Karpas-422 (cell line): ENCODE measurements at places on chromosomes 3 and 15. TPM values are rescaled to one million over a fixed set of nuclear protein-coding genes. Genes with fewer than 3 reads are reported as not detected.

- peak; percentile 51 for DNase-seq
These were observed 116.6 kb downstream of the CHDH start for GRCh38 chr3:53729618-53730017.

DNA sequence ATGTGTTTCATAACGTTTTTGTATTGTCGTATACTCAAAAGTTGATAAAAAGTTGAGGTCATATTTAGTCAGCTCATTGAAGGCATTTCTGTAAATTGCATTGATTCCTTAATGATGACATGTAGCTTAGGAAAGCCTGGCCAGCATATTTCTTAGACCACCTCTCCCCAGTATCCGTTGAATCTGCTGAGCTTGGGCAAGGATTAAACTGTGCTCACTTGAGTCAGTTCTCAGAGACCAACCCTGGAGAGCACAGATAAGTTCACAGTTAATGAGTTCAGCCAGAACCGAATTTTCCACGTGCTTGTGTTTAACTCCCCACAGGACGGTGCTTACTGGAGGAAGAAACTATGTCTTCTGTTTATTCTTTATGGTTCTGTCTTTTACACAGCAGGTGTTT is 132.7 kb downstream of the SLC25A26 start:
- no peak for DNase-seq

GRCh38 chr15:101100593-101101442 is 151.0 kb downstream of the CHSY1 start:
- no peak for DNase-seq

DNA sequence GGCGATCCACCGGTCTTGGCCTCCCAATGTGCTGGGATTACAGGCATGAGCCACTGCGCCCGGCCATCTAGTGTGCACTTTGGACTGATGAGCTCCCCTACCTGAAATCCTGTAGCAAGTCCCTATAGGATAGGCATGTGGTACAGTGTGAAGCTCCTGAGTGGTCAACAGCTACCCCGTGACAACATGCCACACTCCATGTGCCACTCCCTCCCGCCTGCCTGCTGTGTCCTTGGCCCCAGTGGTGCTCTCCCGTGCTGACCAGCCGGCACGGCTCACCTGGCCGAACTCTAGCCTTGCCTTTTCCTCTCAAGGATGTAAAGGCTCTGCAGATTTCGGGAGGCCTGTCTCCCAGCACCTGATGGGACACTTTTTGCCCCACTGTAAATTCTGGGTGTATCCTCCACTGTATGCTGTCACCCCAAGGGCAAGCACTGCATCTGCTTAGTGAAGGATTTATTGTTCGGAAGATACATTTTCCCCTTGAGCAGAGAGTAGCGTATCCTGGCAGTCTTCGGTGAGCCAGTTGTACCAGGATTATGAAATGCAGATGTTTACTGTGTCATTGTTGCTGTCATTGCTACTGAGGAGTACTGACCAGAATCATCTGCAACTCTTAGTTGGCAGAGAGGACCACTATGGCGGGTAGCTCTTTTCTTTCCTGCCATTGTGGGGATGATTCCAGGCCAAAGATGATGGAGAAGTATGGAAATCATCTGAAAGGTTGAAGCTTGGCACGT is 64.7 kb downstream of the IGF1R start:
- DNase-seq: no peak

DNA sequence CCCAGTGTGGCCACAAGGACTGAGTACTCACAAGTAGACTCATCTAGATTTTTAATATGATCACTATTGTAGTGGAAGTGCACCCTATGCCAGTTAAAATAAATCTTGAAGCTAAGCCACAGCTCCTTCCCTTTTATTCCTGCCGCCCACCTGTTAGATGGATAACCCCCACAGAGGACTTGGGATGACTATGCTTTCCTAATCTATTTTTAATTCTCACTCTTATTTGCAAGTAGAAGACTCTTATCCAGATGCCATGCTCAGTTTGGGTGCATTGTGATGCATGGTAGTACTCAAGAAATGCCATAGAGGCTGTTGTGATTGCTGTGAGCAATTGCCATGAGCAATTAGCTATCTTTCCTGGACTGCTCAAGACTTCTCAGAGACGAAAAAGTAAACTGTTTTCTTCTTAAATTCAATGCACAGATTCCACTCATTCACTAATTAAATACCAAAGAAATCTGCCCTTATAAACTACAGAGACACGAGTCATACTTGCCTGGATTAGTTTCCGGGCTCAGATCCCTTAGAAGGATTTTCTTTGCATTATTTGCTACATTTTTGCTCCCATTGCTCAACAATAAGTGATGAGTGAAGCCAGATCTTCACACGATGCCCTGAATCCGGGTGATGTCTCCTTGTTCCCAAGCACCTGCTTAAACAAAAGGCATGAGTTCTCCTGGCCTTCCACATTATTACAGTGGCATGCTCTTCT is 472.1 kb downstream of the SOX2 start:
- no peak for DNase-seq

DNA sequence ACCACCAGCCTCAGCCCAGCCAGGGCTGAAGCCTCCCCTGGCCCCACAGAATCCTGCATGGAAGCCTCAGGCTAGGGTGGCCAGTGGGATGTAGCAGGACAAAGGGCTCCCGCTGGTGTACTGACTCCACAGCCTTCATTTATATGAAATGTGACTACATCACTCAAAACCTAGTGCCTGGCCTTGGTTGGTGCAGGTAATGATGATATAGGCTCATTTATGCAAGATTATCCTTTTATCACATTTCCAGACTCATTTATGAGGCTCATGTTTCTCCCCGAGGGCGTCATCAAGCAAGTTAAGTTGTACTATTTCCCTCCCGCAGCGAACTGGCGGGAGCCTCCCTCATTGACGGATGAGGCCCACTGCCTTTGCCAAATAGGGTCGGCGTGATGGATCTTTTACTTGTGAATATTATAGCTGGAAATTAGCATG is 179.1 kb upstream of the SMAD3 start:
- DNase-seq: no peak

DNA sequence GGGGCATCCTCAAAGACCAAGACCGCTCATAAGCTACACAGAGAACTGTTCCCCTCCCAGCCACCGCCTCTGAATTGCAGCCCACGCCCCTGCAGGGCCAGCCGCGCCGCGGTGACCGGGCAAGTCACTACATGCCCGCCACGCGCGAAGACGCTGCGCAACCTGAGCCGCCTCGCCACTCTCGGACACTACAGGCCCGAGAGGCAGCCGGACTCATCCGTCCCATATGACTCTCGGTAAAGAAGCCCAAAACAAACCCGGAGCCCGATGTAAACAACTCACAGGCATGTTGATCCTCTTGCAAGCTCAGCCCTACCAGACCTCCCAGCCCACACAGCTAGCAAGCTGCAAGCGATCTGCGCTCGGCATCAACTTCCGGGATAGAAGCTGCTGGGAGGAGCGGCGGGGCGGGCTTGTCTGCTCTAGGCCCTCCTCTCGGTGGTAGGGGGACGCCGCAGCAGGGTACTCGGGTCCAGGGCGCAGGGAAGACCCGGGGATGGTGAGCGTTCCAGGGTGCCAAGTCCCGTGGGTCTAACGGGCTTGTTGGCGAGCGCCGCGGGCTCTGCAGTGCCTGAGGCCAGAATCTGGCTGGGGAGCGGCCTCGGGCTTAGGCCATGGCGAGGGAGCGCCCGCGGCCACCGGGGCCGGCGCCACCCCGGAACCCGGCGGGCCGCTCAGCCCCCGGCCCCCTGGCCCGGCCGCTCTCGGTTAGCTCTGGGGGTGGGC is at the start of gene RPS27L:
Gene RPS27L (minus strand): TSS at position 360 of the 726 bp plus-strand sequence. CDS start 72 bp downstream, at position 288.
- peak; percentile 95 for DNase-seq

DNA sequence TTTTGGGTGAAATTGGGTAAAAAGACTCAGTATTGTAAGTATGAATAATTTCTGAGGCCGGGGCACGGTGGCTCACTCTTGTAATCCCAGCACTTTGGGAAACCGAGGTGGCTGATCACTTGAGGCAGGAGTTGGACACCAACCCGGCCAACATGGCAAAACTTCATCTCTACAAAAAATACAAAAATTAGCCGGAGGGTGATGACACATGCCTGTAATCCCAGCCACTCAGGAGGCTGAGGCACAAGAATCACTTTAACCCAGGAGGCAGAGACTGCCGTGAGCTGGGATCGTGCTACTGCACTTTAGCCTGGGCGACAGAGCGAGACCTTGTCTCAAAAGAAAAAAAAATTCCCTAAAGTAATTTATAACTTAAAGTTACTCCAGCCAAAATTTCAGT is 162.2 kb downstream of the APBA2 start:
- DNase-seq: no peak

The GRIP2 gene
- total RNA-seq: not detected in 2 replicates
